C1 segment of cervical spinal cord (tissue), 14 donors: ENCODE measurements at places on chromosomes 11 and 22.

GRCh38 chr11:89420981-89421380, 70.2 kb downstream of the NOX4 start:
- DNase-seq = no peak

- DNase-seq = peak; percentile 10
These were observed 1.3 kb upstream of the INSC start for GRCh38 chr11:15113381-15113780.

- peak; percentile 34 for DNase-seq
These were observed 96.4 kb downstream of the KIAA1671 start for GRCh38 chr22:25048659-25049647.

DNA sequence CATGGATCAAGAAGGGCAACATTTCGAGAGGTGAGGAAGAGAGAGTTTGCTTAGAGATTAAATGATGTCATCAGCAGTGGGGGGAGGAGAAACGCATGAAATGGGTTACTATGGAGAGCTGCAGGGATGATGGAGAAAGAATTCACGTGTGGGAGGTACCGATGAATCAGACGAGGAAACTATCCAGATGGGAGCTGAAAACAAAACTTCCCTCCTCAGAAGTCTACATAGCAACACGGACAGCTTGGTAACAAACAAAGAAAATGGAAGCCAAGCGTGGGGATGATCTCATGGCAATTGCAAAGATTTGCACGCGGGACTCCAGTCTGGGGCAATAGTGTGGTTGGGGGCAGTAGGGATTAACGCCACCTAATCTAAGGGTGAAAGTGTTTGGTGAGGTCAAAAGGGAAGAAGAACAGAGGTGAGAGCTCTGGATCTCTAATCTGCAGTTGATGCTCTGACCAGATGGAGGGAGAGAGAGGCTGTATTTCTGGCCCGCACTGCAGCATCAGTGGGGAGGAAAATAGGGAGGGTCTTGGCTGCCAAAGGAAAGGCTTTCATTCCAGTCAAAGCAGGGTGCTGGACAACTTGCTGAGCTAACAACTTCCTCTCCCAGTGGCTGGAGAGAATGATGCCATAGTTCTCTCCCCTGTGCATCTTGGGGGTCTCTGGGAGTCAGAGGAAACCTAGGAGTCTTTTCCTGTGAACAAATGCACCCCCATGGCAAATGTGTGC, 43.4 kb upstream of the CSNK2A3 start:
- DNase-seq = no peak

GRCh38 chr11:23948851-23949250, 548.0 kb upstream of the LUZP2 start:
- DNase-seq = no peak

DNA sequence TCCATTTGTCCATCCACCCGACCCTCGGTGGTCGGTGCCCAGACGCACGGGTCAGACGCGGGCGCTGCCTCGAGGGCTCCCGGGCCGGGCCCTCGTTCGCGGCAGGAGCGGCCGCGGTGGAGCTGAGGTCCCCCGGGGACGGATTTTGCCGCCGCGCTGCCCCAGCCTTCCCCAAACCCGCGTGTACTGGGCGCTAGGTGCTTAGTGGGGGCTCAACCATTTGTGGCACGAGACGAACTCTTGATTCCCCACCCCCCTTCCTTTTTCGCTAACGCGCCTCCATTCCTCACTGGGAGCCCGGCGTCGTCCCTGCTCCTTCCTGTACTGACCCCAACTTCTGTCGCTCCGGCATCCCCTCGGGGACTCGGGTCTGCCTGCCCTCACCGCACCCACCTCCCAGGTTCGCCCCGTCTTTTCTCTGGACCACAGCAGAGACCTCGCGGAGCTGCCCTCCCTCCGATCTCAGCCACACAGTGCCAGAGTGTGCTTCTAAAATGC, 789 bp upstream of the CBX7 start:
- no peak for DNase-seq

DNA sequence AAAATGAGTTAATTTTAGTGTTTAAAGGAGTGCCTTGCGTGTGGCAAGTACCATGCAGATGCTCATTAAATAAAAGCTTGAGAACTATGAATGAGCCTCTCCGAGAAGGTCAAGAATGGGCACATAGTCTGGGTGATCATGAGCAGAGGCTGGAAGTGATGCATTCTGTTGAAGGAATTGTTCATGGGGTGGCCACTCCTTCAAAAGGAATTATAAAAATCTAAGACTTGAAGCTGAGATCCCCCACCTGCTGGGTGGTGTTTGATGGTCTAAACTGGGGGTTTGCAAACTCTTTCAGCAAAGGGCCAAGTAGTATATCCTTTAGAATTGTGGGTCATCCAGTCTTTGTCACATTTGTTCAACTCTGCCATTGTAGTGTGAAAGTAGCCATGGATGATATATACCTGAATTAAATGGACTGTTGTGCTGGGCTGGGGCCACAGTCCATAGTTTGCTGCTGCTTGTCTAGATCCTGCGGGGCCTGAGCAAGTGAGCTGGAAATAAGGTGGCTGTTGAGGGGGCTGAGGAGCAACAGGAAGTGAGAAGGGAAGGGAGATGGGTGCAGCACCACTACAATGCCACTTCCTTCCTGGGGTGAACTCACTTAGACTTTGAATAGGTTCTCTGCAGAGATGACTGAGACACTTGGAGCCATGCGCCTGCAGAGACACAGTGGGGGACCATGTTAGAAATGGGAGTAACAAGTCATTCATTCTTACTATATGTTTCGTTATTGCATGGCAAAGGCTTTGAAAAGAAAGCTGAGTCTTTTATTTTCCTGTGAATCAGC, 179.0 kb downstream of the SNX19 start:
- no peak for DNase-seq

DNA sequence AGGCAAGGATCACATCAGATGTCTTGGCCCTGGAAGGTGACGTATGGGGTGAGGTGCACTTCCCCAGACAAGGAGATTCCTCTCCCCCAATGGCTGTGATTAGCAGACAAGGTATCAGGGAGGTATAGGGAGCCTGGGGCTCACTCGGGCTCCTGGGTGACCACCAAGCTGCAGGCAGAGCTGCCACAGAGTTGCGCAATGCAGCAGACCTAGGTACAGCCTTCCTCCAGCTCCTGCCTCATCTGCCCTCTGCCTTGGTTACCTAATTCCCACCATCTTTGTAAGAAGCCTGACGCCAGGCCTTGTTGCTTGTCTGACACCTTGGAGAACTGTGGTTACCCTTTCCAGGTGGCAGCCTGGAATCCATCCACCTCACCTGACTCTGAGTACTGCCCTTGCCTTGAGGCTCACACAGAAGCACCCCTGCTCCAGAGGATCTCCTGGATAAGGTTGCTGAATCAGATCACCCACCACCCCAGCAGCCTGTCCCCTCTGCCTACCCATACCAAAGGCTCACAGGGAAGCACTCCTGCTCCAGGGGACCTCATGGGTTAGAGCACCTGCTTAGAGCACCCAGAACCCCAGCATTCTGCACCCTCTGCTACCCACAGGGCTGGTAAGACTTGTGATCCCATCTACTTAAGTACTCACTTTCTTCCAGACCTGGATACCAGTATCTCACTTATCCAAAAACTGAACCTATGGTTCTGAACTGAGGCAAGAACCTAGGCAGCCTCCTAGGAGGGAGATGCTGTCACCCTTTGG, 40.4 kb downstream of the GAB4 start:
- DNase-seq = no peak

DNA sequence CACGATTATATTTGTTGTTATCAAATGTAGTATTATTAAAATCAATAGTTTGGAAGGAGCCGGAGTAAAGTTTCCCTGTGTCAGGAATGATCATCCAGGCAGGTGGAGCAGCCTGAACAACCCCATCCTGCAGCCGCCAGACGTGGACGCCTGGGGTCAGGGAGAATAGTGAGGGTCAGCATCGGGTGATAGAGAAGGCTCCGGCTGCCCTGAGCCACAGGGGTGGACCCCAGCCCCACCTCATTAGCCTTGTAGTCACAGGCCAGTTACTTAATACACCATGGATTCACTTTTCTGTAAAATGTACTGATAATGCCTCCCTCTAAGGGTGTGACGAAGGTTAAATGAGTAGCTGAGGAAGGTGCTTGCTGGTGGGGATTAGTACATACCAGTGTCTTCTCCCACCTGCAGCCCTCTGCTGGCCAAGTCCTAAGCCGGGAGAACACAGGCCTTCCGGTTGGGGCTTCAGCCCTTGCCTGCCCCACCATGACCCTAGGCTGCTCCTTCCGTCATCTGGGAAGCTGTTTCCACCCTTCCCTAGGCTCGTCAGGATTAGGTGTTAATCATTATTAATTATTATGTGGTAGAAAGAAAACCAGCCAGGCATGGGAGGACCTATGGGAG, 14.9 kb downstream of the TMEM121B start:
- no peak for DNase-seq

- DNase-seq = no peak
These were observed 176.2 kb upstream of the NECTIN1 start for GRCh38 chr11:119905162-119905561.

- no peak for DNase-seq
These were observed 18.8 kb downstream of the RRP7A start for GRCh38 chr22:42500836-42501179.

DNA sequence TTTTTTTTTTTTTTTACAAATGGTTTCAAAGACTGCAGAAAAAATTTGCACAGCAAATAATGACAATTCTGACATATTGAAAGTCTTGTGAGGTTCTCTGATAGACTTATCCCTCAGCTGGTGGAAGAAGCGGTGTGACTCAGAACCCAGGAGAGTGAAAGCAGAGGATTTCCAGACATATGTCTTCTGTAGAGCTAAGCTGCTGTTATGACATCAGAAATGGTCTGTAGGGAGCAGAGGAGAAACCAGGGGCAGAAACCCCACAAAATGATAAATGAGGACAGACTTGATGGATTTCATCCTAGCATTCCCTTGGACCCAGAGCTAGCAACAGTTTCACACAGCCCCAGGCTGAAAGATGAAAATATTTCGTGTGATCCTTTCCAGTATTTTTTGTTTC, 582.6 kb downstream of the METTL15 start:
- DNase-seq = no peak

- DNase-seq = no peak
These were observed 55.0 kb upstream of the DEPDC7 start for GRCh38 chr11:32960553-32961164.

GRCh38 chr11:122398851-122399250, 256.7 kb upstream of the UBASH3B start:
- DNase-seq = no peak

DNA sequence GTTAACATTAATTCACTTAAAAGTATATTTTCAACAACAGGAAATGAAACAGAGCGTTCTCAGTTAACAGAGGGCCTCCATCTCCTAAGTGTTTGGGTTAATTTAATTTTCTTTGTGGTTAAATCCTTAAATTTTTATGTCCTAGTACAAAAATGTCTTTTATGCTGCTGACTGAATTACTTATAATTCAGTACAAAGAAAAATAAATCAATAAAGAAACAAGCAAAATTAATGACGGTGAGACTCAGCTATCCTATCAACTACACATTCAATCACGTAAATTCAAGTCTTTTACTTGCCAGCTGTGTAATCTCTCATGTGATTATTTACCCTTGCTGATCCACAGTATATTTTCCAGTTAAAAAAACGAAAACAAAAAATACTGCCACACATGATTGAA, 81.4 kb downstream of the BBOX1 start:
- no peak for DNase-seq

DNA sequence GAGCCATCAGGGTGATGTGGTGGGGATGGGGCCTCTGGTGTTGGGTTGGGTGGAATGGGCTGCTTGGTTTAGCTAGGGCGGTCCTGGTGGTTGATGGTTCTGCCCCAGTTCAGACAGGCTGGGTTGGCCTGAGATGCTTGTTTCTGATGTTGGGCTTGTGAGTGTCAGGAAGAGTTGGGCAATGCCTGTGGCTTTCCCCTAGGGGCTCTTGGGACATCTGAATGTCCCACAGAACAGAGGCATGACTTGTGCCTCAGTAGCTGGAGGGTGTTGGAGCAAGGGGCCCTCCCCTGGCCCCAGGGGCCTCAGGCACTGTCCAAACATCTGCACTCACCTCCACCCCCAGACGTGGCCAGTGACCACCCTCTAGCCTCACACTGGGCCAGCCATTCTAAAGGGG, 14.0 kb upstream of the CTSD start:
- no peak for DNase-seq

GRCh38 chr11:10604340-10604748, 35.9 kb upstream of the LYVE1 start:
- no peak for DNase-seq
